ENCODE measurements at places on chromosomes 4 and X.
A peak's percentile ranks its signal among the peaks of the same experiment; 100 is the strongest.

GRCh38 chr4:151628001-151628608 lies 132.7 kb downstream of the GATB start:
- no peak for DNase-seq

- DNase-seq, result no peak
These were observed 222.6 kb upstream of the PPARGC1A start for GRCh38 chr4:24112466-24112865.

DNA sequence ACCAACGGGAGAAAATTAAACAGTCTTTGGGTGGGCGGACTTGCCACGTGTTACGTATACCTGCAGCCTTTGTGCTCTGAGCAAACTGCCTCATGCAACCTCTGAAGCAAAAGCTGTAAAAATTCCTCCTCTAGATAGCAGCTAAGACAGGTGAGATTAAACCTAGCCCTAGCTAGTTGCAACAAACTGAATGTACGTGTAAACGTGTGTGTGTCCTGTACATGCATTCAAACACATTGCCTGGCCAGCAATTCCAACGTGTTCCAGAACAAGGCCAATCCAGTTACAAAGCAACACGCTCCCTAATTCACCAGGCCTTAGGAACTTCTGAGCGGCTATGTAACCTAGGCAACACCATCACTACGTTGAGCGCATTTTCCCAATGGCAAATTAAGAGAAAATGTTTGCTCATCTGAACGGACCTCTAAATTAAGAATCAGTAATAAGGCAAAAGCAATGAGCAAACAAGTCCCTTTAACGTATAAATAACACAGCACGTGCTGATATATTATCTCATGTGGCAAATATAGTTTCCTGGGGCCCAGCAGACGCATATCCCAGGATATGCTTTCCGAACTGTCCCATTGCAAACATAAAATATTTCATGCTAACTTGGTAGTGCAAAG lies 792 bp downstream of the PPID start:
- peak; percentile 6 for DNase-seq

- DNase-seq, result no peak
These were observed 1833.2 kb upstream of the PCDH7 start for GRCh38 chr4:28886934-28887333.

- DNase-seq, result no peak
These were observed 12.3 kb upstream of the CHIC2 start for GRCh38 chr4:54076673-54077072.

DNA sequence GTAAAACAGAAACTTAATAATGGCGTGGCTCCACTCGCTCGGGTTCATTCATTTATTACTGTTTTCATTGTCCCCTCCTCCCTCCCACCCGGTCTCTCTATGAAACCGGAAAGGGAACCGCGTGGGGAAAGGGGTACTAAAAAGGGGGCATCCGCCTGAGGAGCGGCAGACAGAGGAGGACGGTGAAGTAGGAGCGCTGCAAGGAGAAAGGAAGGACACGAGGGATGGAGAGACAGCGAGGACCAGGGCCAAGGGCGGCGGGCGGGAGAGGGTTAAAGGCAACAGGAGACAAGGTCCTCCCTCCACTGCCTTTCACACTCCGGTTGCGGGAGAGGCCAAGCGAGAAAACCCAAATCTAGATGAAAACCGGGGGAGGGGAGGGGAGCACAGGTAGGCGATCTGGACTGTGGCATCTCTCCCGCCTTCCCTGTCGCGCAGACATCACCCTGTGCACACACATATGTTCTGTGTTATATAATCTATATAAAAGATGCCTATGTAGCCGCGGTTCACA lies 829 bp downstream of the ELOVL6 start:
- DNase-seq, result peak; percentile 22

DNA sequence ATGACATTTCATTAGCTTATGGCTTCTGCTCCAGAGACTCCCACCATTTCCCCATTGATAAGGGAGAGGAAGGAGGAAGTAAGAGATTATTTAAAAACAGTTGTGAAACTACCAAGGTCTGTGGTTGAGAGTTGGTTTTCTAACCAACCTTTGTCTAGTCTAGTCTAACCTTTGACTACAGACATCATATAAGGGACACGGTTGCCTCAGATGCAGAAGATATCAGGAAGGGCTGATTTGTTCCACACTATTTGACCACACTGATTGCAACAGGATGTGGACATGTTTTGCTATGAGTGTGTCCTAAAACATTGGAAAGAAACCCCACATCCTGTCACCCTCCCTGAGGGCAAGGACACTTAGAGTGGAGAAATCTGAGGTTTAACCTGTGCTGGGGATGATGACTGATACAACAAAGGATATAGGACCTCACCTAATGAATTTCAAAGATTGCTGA lies 53.0 kb downstream of the COQ2 start:
- no peak for DNase-seq

GRCh38 chr4:7981738-7982394 lies 42.2 kb upstream of the AFAP1 start:
- peak; percentile 3 for DNase-seq

- DNase-seq, result no peak
These were observed 1.5 kb downstream of the SASH3 start for GRCh38 chrX:129781134-129781672.

- DNase-seq, result no peak
These were observed 470.8 kb downstream of the NKX6-1 start for GRCh38 chr4:84028340-84028739.

DNA sequence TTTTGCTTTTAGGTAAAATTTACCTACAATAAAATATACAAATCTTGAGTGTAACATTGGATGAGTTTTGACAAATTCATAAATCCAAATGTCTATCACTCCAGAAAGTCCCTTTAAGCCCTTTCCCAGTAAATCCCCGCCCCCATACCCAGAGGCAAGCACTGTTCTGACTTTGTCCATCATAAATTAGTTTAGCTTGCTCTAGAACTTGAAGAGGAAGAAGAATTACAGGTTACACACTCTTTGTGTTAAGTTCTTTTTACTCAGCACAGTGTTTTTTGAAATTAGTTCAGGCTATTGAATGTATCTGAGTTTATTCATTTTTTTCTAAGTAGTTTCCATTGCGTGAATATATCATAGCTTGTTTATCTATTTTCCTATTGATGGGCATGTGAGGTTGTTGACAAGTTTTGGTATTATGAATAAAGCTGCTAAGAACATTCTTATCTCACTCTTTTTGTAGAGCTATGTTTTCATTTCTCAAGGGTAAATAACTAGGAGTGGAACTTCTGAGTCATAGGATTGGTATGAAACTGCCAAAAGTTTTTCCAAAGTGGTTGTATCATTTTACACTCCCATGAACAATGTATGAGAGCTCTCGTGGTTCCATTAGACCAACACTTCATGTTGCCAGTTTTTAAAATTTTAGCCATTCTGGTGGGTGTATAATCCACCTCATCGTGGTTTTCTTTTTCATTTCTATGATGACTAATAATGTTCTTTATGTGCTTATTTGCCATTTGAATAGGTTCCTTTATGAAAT lies 22.4 kb upstream of the HPSE start:
- peak; percentile 10 for DNase-seq

DNA sequence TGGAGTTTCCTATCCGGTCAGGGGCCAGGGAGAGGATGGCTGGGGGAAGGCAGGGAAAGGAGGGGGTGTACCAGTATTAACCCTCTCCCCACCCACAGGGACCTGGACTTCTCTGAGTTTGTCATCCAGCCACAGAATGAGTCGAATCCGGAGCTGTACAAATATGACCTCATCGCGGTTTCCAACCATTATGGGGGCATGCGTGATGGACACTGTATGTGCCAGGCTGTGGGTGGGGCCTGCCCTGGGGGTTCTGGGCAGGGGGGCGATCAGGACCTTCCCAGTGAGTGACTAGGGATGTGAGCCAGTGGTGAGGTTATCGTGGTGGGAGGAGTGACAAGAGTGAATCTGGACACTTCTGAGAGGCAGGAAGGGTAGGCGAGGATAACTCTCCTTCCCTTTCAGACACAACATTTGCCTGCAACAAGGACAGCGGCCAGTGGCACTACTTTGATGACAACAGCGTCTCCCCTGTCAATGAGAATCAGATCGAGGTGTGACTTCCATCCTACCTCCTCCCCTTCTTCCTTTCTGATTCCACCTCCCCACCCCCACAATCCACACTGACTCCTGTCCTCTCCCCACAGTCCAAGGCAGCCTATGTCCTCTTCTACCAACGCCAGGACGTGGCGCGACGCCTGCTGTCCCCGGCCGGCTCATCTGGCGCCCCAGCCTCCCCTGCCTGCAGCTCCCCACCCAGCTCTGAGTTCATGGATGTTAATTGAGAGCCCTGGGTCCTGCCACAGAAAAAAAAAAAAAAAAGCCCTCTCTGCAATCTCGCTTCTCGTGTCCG lies 14.6 kb downstream of the USP11 start:
- no peak for DNase-seq

- no peak for DNase-seq
These were observed 526.3 kb upstream of the FAM241A start for GRCh38 chr4:111618908-111619307.

DNA sequence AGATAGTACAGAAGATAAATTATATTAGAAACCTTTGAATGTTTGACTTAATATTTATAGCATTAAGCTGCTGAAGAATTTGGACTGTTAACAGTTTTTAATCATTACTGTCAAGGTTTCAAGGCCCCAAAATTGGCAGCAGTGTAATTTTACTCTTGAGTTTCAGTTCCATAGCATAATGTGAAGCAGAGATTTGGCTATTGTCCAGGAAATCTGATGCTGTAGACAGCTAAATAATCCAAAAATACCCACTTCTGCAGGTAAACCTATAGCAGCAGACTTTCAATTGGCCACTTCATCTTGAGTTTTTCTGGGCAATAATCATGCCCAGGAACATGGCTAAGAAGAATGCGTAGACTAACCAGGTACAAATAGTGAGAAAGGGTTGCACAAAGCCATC lies 85.0 kb downstream of the RCHY1 start:
- DNase-seq, result peak; percentile 44

Measured in DMS79 treated with DMSO at 0.1 percent for 48 hours (cell line).